Fibroblast of gingiva (primary cell): ENCODE measurements at places on chromosomes 7 and 10.
A peak's percentile ranks its signal among the peaks of the same experiment; 100 is the strongest.

- DNase-seq, result no peak
Measured at GRCh38 chr10:8037941-8038894, 16.3 kb upstream of the GATA3 start.

GRCh38 chr7:129615018-129615417 is 3.5 kb downstream of the NRF1 start:
- DNase-seq, result no peak

DNA sequence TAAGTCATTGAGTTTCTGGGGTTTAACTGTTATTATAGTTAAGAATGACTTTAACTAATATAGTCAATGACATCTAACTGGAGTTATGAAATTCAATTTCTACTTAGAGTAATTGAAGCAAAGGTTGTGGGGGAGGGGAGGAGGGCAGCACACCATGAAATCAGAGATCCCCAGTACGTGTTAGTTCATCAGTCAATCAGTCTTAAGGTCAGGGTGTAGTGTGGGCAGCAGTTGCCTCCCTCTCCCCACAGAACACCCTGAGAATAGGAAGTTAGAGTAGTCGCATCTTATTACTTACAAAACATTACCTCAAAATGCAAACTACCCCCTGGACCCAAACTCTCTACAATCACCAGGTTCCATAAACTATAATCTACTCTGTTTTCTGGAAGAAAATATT is 7.0 kb upstream of the HPS1 start:
- no peak for DNase-seq

DNA sequence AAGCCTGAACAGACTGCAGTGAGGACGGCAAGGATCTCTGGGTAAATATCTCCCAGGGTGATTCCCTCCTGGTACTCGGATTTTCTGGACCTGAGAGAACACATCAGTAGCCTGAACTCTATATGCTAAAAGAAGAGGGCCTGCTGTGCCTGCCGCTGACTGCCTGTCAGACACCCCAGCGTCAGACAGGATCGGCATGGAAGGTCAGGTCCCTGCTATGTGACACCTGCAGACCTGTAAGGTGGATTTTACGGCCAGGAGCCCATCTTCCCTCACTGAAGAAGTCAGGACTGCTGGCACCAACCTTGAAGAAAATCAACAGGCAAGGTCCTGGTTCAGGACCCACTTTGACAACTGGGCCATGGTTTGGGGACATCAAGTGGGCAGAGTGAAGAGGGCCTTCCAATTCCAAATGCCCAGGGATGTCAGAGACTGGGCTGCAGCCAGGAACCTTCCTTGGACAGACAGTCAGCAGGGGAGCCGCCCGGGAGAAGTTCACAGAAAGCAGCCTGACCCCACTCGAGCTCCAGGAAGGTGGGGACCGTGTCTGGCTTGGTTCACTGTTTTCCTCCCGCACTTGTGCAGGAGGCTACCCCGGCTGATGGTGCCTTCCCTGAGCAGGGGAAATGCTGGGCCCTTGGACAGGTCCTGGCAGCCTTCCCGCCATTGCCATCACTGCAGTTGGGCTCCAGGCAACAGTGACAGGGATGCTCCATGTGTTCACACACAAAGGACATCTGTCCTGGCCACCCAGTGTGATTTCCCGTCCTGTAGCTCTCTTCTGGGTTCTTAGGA is 91.8 kb upstream of the LANCL2 start:
- DNase-seq, result no peak

- DNase-seq, result peak; percentile 57
Measured at GRCh38 chr7:39609113-39609934, 14.0 kb upstream of the RALA start.

GRCh38 chr10:69938541-69938991 is 114.1 kb upstream of the MACROH2A2 start:
- DNase-seq, result no peak

- DNase-seq, result no peak
Measured at GRCh38 chr7:110704225-110704624, 386.7 kb upstream of the LRRN3 start.

DNA sequence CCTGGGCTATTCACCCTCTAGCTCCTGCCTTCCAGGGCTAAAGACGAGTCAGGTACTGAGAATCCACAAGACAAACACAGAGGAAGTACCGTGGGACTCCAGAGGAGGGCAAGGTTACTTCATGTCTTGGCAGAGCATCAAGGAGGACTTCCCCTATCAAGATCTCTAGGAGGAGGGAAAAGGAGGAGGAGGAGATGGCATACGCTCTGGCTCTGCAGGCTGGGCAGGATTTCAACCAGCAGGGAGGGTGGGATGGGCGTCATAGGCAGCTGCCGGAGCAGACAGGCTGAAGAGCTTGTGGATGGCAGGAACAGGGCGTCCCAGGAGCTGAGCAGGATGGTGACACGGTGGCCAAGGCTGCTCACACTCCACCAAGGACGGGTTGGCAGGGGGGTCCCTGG is 21.3 kb downstream of the MDH2 start:
- peak; percentile 93 for DNase-seq

GRCh38 chr10:23342213-23342884 is 2.2 kb downstream of the C10orf67 start:
- DNase-seq, result no peak

DNA sequence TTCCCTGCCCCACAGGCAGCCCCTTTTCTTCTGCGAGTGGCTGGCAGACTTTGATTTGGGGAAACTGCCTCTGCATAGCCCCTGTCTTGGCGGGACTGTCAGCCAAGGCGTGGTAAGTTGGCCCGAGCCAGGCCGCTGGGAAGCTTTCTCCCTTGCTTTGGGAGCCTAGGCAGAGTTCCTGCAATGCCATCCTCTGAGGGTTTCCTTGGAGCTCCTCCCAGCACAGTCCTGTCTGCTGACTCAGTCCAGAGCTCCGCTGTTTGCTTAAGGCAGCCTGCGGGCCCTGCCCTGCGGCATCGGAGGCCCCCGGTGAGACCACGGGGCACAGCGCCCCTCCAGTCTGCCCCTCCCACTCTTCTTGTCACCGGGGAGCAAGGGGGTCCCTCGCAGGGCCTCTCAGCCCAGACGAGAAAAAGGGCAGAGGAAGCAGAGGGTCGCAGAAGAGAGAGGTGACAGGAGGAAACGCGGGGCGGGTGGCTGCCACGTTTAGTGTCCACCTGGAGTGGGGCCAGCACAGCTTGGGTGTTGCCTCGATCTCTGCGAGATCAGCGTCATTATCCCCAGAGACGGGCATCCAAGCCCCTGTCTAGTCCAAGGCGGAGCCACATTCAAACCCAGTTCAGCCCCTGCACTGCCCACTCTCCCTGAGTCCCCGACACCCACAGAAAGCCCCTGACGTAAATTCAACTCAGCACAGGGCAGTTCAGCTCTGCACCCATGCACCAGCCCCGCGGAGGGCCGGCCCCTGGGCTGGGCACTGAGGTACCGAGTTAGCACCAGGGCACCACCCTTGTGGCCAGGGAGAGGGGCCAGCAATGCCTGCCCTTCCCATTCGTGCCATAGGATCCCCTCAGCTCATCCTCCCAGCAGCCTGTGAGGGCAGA is 59.0 kb upstream of the CHST15 start:
- DNase-seq, result peak; percentile 84

DNA sequence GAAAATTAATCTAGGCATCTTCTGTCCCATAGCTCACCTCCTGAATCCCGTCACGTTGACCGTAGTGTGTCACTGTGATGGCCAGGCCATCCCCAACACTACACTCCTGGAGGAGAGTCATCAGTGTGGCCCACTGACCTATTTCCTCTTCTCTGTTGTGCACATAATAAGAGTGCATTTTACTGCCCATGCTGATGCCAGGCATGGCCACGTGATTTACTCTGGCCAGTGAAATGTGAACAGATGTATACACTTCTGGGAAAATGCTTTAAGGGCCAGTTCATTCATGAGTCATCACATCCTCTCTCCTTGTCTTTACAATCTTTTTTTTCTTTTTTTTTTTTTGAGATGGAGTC is 101.9 kb upstream of the PIP4K2A start:
- peak; percentile 76 for DNase-seq

DNA sequence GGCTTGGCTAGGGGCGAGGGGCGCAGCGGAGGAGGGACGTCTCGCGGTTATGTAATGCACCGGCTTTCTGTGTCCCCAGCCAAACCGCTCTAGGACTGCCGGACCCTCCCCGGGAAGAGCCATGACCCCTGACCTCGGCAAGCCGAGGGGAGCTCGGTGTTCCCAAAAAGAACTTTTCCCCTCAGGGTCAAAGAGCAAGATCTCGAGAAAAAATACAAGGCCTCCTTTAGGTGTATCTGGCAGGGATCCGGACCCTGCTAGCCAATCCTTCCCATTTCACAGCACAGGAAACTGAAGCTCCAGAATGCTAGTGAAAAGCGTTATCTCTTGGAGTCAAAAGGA is 590 bp upstream of the SLC16A12 start:
- no peak for DNase-seq

GRCh38 chr10:37860494-37861190 is 3.2 kb upstream of the ZNF248 start:
- peak; percentile 61 for DNase-seq

- peak; percentile 54 for DNase-seq
Measured at GRCh38 chr7:12524794-12525386, 45.6 kb upstream of the SCIN start.

DNA sequence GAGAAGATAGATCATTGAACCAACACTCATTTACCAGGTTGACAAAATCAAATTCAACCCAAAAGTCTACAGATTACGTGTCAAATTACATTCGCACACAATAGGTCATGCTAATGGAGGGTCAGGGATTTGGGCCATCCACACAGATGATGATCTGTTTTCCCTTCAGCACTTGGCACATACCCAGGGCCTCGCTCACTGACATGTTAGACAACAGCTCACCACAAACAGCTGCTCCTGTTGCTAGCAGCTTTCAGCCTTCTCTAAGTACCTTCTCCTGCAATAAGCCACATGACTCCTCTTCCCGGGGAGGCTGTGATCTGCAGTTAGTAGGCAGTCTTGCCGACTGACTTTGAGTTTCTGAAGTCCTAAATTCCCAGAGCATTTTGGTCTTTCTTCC is 18.4 kb downstream of the NKX2-3 start:
- peak; percentile 11 for DNase-seq

DNA sequence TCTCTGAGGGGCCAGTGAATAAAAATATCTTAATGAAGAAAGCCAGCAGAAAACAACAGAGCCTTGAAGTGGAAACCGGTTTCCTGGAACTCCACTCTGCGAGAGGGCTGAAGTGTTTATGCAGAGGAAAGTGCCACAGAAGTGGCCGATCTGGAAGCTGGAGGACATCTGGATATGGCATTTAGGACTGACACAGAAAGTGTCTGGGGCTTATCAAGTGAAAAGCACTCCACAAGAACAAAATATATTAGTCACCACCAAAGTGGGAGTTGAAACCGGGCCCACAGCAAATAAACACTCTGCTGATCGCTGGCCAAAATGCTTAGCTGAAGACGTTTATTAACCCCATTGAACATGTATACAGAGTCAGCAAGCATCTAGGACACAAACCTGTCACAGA is 7.8 kb downstream of the NOD1 start:
- DNase-seq, result peak; percentile 89

DNA sequence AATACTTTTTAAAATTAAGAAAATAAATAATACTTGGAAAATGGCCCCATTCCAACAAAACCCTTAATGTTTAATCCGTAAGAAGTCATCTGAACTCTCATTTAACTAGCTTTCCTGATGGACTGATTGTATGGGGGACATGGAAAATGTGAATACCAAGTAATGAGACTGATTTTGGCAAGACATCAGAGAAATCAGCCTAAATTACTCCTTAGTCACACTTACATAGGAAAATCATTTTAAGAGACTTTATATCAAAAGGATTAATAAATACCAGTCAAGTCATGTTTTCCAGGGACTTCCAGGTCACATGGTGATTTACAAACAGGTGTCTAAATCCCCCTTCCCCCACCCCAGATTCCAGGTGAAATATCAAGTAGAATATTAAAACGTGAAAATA is 58.2 kb downstream of the GRM8 start:
- no peak for DNase-seq

DNA sequence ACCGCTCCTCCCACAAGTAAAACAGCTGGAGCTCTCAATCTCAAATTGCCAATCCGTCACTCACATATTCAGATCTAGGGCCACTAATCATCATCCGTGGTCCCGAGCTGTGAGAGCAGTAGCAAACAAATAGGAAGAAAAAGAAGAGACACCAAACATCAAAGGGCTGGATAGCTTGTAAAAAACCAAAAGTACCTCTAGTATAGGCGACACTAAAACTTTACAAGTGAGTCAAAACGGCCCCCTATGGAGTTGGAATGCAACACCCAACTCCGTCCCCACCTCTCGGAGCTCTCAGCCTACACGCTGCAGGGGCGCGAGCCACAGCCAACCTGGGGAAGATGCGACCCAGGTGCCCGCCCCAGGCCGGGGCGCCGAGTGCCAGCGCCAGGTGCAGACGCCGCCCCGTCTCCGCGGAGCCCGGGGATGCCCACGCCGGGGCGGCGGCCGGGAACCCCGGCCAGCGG is 581 bp downstream of the FAM3C start:
- no peak for DNase-seq

GRCh38 chr10:133122171-133122935 is 34.6 kb downstream of the ADGRA1 start:
- no peak for DNase-seq
